ENCODE measurements at places on chromosomes 5 and 9.

DNA sequence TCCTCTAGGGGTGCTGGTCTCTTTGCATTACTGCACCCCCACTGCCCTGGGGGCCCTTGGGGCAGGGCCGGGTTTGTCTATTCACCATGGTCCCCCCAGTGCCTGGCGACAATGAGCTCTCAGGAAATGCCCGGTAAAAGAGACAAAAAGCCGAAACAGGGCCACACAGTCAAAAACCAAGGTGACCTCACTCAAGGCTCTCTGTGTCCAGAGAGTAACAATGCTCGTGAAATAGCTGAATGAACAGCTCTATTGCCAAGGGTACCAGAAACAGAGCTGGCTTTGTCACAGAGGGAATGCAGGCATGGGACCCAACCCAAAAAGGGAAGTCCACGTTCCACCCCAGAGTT is 16.0 kb downstream of the SH3PXD2B start:
- no peak for DNase-seq

GRCh38 chr5:81838307-81838906 is 87.5 kb upstream of the SSBP2 start:
- no peak for DNase-seq

DNA sequence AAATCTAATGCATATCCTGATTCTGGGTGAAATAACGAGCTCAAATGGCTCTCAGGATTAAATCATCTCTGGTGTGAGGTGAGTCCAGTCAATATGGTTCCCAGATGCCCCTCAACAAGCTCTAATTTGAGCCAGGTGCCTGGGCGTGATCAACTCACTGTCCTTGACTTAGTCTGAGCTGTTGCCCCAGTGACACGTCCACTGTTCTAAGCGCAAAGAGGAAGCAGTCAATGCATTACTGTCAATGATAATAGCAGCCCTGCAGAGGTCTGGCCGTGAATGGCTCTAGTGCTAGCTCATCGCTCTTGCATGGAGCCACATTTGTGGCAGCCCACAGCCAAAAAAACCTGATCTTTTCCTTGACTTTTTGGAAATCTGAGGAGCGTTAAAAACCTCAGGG is 128.6 kb upstream of the EFNA5 start:
- no peak for DNase-seq

DNA sequence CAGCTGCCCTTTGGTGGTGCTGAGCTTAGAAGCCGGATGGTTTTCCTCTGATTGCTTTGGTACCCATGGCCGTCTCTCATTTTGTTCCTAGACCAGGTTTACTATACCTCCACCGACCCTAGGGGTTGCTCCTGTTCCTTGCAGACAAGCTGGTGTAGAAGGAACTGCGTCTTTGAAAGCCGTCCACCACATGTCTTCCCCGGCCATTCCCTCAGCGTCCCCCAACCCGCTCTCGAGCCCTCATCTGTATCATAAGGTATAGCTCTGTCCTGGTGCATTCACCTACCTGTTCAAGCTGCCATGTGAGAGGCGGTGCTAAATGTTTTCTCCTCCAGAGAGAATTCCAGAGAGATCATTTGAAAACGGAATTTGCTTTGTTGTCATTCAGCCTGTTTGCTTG is 39.5 kb downstream of the TENT4A start:
- DNase-seq: no peak

- DNase-seq: no peak
Measured at GRCh38 chr9:91117474-91117891, 244.2 kb downstream of the AUH start.

DNA sequence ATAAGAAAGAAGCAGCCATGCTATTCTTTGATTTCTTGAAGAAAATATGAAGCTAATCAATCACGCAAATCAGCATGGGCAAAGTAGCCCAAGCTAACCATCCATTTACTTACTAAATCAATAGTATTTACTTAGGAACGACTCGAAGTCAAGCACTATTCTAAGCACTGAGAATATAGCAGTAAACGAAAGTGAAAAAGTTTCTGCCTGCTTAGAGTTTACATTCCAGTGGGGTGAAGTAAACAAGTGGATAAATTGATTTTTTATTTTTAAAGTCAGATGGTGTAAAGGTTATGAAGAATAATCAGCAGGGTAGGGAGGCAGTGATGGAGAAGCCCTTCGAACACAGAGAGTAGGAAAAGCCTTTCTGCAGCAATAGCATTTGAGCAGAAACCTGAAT is 5.5 kb downstream of the TSTD2 start:
- no peak for DNase-seq

- no peak for DNase-seq
Measured at GRCh38 chr5:9477537-9477936, 68.3 kb downstream of the SEMA5A start.

GRCh38 chr9:123002754-123003153 is 30.7 kb upstream of the GPR21 start:
- no peak for DNase-seq

GRCh38 chr9:109912726-109913460 is 132.9 kb downstream of the PALM2AKAP2 start:
- no peak for DNase-seq

- no peak for DNase-seq
Measured at GRCh38 chr5:65478336-65478735, 3.4 kb downstream of the ADAMTS6 start.

DNA sequence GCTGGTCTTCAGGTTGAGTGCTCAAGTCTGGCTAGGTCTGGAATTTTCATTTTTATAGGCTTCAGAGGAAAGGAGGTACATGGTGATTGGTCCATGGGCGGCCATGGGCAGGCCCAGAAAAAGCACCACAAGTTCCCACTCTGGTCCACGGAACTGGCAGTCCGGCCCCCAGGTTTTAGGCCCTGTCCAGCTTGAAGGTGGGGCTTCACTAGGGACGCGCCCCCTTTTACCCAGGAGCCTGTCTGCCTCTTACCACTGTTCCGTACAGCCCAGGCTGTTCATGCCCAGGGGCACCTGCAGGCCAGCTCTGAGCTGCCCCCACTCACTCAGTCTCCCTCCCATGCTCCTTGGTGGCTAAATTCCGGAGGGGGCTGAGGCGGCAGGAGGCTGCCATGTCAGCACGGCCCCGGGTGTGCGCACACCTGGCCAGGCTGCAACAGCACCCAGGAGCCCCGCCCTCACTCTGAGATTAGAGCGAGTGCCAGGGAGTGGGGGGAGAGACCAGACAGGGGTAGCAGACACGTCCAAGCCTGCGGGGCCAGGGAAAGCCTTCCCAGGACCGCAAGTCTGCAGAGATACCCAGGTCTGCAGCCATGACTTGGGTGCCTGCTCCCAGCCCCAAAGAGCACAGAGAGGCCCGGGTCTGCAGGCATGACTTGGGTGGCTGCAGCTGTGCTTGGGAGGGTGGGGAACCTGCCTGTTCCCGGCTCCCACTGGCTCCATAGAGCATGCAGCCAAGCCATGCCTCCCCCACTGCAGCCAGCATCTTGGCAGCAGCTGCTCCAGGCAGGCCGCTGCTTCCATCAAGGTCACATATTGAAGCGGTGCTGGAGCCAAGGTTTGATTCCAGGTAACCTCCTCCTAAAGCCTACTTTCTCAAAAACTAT is 390.2 kb upstream of the SGCD start:
- DNase-seq: no peak

- DNase-seq: no peak
Measured at GRCh38 chr5:80754900-80755299, 100.1 kb upstream of the DHFR start.

- DNase-seq: no peak
Measured at GRCh38 chr5:107461770-107462169, 209.0 kb downstream of the EFNA5 start.

DNA sequence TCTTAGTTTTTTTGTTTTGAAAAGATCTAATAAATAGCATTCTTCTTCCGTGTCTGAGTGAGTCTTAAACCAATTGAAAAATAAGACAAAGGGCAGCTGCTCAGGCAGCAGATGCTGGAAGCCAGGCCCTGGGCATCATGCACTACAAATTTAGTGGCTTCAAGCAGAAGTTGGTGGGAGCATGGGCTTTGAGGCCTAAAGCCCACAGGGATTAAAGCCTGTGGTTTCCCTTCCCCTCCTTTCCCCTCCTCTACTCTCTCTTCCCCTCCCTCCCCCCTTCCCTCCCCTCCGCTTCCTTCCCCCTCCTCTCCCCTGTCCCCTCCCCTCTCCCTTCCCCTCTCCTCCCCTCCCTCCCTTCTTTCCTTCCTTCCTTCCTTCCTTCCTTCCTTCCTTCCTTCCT is 20.1 kb upstream of the KIF4B start:
- DNase-seq: no peak

DNA sequence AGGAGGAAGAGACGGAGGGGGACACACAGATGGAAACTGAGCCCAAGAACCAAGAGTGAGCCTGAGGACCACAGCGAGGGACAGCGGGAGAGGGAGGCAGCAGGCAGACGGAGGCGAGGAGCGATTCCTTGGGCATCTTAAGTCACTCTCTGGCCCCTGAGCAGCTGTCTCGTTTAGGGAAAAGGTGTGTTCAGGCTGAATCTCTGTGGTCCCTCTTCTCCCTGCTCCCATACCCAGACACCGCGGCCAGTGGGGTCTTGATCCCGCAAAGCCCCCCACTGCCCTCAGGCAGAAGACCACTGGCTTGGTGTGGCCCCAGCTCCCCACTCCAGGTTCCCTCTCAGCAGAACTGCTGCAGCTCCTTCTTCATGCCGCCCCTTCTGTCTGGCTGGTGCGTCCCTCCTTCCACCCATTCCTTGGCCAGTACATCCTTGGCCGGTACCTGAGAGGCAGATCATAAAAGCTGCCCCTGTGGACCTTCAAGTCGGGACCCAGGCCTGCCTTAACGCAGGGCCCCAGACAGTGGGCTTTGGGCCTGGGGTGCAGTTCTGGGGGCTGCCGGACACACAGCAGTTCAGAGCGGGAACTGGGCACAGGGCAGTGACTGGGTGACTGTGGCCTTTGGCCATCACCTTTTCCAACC is 5.8 kb upstream of the RALGDS start:
- DNase-seq: no peak

- no peak for DNase-seq
Measured at GRCh38 chr5:55691265-55692105, 20.6 kb downstream of the SLC38A9 start.

- no peak for DNase-seq
Measured at GRCh38 chr9:71663931-71664459, 104.3 kb downstream of the CEMIP2 start.

DNA sequence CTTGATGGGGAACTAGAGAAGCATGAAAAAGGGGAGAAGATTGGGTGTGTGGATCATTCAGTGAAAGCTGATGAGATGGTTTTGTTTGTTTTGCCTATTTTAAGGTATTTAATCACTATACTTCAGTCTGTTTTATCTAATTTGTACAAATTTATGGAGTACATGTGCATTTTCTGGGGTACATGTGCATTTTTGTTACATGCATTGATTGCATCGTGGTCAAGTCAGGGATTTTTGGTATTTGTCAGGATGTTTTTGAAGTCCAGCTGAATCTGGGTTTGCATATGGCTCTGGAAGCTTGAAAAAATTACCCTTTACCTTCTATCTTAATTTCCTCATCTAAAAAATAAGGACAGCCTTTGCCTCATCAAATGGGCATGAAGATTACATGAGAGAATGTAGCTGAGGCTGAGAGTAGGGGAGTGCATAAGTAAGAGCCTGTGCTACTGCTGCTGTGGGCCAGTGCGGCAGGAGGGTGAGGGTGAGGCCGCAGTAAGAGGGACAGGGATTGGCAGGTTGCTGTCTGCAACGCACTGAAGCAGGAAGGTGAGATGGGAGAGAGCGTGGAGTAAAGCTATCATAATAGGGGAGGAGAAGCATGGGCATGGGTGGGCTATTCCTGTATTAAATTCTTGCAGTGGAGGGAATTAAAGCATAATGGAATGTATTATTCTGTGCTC is 139.8 kb downstream of the NPR3 start:
- DNase-seq: no peak

GRCh38 chr5:123582550-123583285 is 70.7 kb downstream of the CSNK1G3 start:
- no peak for DNase-seq

DNA sequence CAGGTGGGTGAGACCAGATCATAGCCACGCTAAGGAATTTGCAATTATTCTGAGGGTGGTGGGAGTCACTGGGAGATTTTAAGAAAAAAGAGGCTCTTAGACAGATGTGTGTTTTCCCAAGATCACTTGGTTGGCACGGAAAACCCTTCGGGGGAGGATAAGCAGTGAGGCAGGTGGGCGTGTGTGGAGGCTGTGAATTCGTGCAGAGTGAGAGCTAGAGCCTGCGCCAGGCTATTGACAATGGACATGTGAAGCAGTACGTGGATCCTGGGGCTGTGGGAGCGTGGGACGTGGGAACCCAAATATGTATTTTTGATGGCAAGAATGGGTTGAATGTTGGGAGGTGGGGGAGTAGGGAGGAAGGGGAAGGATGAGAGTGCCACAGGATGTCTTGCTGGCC is 19.4 kb downstream of the MVB12B start:
- DNase-seq: no peak

DNA sequence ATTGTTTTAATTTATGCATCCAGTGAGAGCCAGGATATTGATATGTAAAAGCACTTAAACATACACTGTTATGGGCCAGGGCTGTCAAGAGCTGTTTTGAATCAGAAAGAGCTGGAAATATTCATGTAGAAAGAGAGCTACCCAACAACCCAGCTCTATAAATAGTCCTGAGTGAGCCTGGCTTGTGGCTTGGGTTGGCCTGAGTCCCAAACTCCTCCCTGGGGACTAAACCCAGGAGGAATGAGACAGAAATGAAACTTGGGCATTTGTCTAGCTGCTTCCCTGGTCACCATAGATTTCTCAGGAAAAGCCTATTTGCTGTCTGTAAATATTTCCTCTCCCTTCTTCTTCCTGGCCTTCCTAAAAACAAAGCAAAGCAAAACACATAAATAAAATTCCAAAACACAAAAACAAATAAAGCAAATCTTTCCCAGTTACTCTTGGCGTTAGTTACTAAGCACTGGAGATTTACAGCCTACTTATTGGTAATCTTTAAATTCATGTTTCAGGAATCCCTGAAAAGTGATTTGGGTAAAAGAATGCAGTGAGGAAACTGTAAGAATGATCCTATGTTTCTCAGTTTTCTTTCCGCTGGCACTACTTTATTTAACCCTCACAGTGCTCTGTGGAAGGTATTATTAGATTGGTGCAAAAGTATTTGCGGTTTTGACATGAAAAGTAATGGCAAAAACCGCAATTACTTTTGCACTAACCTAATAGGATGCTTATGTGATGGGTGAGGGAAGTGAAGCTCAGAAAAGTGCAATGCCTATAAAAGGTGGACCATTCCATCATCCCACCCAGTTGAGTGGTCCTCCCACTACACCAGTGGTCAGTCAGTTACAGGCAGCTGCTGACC is 111.8 kb downstream of the CARTPT start:
- no peak for DNase-seq

DNA sequence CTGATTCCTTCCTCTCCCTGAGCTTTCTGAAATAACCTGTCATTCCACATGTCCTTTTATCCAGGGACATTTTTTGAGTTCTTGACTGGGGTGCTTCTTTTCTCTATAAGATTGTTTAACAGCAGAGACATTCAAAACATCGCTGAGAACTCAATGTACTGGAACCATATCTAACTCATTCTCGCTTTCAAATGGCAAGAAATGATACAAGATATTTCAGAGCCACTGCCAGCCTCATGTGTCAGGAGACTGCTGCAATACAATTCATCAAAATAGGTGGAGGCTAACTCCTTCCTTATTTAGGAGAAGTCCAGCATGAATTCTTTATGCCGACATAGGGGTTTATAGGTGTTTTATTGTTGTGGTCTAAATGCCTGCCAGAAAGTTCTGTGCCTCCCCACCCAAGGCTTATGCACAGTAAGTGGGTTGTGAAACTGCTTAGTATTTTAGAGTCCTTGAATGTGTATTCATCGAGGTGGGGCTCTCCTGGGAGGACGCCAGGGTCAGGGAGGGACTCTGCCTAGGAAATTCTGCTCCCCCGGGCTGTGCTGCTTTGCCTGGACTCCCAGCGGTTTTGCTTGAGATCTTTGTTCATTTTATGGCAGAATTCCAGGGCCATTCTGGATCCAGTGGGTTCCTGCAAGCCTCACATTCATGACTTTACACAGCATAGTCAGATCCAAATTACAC is 53.9 kb downstream of the ZNF474 start:
- no peak for DNase-seq

Measured in stimulated activated CD8-positive, alpha-beta memory T cell treated with anti-CD3 and anti-CD28 coated beads, Interleukin-4, amount 100 ng/mL, for 4 hours (primary cell).